ENCODE measurements at places on chromosomes 7 and 10.

GRCh38 chr10:10872035-10872673 is 145.5 kb upstream of the CELF2 start:
- no peak for DNase-seq

DNA sequence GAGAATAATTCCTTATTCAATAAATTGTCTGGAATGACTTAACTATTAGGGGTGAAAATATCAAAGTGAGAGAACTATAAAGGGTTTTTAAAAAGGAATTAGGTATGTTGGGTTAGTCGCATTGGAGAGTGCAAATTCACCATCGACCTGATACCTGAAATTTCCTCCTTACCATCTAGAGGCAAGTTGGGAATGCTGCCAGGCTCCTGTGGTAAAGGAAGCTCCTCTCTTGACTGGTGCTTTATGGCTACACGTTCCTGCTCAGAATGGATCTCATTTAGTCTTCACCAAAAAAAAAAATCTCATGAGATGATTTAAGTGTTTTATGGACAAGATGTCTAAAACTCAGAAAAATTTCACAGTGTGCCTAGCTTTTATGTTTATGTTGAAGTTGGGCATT is 129.8 kb downstream of the EGFR start:
- no peak for DNase-seq

DNA sequence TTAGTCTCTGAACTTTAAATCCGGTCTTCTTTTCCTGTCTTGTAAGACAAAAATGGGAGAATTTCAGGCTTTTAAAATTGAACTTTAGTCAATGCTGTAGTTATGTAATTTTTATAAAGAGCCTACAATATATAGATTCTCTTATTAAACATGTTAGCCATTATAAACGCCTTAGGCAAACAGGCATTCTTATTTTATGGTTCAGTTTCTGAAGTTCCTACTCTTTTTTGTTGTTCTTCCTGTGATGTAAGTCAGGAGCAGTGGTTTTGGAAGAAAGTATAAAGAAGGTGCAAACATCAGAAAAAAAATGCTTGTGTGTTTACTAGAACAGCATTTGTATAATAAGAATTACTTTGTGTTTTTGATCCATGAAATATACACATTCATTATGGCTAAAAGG is 41.6 kb downstream of the BICC1 start:
- DNase-seq, result no peak

GRCh38 chr10:78934532-78934898 is 134.3 kb upstream of the ZMIZ1 start:
- DNase-seq, result no peak

DNA sequence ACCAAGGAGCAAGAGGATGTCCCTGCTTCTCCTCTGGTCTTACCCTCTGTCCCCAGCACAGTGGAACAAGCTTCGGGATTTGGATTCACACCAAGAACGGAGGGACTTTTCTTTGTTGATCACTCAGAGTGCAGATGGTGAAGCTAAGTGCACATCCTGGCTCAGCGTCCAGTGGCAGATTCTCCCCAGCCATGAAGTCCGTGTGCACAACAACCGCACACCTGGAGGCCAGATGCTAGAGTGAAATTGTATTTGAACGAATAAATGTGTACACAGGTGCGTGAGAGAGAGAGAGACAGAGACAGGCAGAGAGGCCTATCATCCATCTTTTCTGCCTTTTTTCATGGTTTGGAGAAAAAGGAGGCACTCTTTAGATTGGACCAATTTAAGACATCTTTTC is 31.5 kb downstream of the ASB13 start:
- no peak for DNase-seq

DNA sequence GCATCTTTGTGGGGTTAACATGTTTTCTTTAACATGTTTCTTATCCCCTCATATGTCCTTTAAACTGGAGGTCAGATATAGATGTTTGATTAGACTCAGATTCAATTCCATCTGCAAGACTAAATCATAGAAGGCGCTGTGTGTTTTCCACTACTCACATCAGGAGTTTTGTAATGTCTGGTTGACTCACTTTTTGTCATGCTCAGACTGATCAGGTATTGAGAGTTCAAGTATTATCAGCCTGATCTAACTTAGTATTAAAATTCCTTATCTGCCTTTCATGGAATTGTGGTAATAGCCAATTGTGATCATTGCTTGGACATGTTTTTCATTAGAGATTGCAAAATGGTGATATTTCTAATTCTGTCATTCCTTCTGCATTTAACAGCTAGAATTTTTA is 30.2 kb downstream of the ENTPD7 start:
- no peak for DNase-seq

- DNase-seq, result no peak
Measured at GRCh38 chr10:86170255-86171108, 196.1 kb downstream of the GRID1 start.

- no peak for DNase-seq
Measured at GRCh38 chr10:124184208-124184830, 90.9 kb upstream of the CHST15 start.

DNA sequence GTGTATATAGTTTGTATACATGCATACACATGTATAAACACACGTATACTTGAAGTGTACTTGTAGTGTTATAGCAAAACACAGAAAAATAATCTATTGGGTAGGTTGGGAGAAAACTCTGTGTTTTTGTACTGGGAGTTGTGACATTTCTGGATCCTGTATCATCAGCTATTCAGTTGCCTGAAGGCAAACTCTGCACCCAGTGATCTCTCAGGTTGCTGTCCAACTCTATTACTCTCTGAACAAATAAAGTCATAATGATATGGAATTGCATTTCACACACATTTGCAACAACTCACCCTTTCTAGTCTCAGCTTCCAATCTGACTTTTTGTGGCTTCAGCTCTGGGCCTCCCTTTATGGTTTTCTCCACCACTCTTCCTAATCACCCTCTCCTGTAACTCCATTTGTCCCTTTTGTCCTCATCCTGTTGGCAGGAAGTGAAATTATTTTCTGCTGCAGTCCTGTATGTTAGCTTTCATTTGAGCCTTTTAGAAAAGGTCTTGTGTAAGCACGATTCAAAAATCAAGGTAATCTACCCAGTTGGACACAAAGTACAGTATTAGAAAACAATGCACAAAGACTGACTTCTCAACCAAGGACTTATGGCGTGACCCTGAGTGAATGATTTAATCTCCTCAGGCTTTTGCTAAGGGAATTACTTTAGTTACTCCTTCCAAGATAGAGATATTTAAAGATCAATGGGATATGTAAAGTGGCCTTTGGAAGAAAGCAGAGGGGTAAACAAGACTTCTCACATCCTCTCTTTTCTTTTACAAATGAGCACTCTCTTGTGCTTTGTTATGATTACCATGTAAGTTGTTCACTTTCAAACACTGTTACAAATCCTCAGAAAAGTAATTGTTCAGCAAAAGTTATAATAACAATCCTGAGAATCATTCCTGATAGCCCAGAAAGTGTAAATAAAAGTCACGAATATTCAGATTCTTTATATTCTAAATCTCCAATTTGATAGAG is 249.1 kb downstream of the KCND2 start:
- no peak for DNase-seq

GRCh38 chr10:76088980-76089379 is 657.6 kb downstream of the LRMDA start:
- no peak for DNase-seq

DNA sequence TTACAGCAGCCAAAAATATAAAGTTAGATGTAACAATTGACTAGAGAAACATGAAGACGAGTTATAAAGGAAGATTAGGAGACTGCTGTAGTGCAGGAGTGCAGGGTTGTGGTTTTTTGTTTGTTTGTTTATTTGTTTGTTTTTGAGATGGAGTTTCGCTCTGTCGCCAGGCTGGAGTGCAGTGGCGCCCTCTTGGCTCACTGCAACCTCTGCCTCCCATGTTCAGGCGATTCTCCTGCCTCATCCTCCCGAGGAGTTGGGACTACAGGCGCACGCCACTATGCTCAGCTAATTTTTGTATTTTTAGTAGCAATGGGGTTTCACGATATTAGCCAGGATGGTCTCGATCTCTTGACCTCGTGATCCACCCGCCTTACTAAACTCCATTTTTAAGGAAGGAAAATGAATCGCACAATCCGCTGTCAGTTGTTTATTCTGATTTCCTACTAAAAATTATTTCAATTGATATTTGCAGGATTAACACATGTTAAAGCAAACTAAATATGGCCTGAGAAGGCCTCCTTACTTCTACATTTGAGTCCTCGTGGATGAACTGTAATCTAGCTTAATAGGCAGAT is 233.3 kb downstream of the NSUN6 start:
- no peak for DNase-seq

Measured in CD8-positive, alpha-beta memory T cell (primary cell).